CD8-positive, alpha-beta memory T cell (primary cell): ENCODE measurements at places on chromosomes 1 and 21.

DNA sequence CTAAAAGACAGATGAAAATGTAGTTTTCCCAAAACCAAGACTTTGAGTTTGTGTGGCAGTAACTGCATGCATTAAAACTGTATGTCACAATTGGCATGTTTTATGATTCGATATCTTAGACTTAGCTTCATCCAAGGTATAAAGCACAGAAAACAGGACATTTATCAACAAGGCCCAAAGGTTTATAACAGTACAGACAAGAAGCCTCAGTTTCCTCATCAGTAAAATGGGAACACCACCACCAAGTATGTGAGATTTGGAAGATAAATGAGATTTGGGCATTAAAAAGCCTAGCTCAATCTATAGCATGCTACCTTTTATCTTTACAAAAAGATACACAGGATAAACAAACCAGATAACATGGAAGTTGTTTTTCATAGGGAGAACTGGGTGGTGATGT lies 128.5 kb downstream of the DAB1 start:
- no peak for DNase-seq
- H3K27ac ChIP-seq, result no peak overlapping the region
- H3K4me3 ChIP-seq, result no peak overlapping the region
- H3K4me1 ChIP-seq, result no peaks in the 10 kb centered on the region

DNA sequence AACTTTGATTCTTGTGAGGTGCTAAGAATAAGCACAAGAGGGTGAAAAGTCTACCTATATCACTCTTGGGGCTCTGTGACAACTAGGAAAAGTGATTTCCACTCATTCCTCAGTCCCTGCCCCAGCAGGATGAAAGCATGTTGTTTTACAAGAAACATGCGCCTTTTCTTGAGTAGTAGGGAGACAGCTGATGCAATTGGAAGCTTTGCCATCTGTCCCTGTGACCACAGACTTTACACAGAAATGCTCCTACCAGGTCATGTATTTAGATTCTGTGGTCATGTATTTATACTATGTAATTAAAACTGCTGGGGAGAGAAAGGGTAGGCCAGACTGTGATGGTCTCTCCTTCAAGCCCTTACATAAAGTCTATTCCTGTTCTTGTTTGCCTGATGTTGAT lies 445.5 kb downstream of the PTPRC start:
- no peak overlapping the region for H3K27ac ChIP-seq
- H3K27me3 ChIP-seq, result no peaks in the 10 kb centered on the region
- DNase-seq, result no peak
- peaks cover 9% of the 10 kb centered on the region for H3K4me1 ChIP-seq
- no peaks in the 10 kb centered on the region for H3K36me3 ChIP-seq
- no peak overlapping the region for H3K4me3 ChIP-seq

DNA sequence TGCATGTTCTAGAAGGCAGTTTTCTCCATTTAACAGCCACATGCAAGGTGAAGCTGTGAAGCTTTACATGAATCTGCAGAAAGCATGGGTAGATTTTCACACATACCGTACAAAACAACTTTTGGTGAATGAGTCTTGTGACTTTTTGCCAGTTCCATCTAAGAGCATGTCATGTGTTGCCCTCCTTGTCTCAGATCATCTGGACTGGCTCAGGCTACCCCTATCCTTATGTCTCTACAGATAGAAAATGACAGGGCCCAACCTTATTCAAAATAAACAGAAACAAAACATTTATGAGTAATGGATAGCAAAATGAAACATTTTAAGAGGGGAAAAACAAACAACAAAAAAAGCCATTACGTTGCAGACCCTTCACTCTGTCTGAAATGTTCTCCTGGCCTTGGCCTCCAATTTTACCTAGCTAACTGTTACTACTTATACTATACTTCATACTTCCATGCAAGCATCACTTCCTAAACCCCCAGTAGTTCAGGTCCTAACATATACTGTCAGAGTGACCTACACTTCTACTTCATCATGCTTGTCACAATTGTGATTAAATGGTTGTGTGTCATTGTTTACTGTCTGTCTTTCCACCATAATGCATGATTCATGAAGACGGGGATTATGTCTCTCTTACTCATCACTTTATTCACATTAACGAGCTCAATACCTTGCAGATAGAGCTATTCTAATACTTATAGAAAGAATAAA lies 39.0 kb downstream of the LRRC8C start:
- DNase-seq, result no peak
- H3K27me3 ChIP-seq, result no peaks in the 10 kb centered on the region
- peaks cover 84% of the 10 kb centered on the region for H3K4me1 ChIP-seq

DNA sequence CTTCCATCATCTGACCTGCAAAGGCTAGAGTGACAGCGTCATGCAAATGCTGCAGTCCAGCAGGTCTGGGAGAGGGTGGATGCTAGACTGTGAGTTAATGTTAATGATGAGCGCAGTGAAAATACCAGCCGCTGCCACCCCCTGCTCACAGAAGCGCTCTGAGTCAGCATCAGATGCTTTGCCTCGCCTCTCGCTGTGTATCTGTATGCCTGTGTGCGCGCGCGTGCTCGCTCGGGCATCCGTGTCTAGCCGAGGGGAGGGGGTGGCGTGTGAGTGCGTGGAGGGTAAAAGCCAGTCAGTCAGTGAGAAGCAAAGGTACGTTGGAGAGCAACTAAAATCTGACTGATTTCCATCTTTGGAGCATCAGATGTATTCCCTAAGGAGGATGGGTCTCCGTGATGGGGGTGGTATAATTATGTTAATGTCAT lies 858.7 kb downstream of the USP25 start:
- no peak overlapping the region for H3K4me3 ChIP-seq
- no peak for DNase-seq
- H3K4me1 ChIP-seq, result no peaks in the 10 kb centered on the region

DNA sequence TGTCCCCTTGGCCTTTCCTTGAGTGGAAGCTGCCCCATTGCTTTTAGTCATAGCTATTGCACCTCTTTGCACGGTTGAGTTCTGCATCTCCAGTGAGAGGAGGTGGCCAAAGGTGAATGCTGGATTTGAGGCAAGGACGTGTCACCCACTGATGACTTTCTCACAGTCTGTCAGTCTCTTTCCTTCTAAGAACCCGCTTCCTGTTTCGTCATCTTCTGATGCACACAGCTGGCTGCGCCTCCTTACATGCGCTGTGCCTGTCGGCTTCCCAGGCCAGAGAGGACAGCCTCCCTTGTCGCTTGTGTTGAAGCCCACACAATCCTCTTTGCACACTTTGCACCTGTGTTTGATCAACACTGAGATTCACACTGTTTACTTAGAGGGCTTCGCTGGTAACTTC lies 41.8 kb upstream of the PWP2 start:
- H3K27me3 ChIP-seq, result no peaks in the 10 kb centered on the region
- H3K4me1 ChIP-seq, result peaks cover 22% of the 10 kb centered on the region
- DNase-seq, result peak; percentile 92
- peaks cover 34% of the 10 kb centered on the region for H3K36me3 ChIP-seq
- H3K4me3 ChIP-seq, result no peak overlapping the region

GRCh38 chr21:29018540-29018939 lies 609 bp downstream of the RWDD2B start:
- H3K4me1 ChIP-seq, result peaks cover 34% of the 10 kb centered on the region
- no peaks in the 10 kb centered on the region for H3K27me3 ChIP-seq
- H3K27ac ChIP-seq, result peak overlapping the region; percentile 92
- no peak for DNase-seq

DNA sequence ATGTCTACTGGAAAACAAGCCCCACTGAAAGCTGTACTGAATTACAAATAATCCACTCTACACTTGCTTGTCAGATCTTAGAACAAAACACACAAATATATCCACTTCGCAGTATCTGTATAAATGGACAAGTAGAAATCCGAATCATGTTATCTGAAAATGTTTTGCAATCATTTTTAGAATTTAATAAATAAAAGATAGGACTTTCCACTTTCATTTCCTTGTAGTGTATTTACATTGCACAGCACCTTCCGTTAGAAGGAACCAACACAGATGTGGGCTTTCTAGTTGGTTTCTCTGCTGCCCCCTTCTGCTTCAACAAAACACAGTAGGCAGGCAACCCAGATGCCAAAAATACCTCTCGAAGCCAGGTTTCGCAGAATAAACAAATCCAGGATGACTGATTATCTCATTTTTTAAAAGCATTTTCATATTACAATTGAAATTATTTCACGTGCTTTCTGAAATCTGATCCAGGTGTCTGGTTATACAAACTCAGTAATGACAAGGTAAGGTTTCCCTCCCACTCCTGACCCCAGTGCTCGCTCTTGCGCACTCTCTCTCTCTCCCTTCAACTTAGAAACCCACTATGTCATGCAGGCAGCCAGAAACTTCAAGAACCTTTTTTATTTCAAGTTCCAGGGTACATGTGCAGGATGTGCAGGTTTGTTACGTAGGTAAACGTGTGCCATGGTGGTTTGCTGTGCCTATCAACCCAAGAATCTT lies 389.9 kb downstream of the SMYD3 start:
- peak; percentile 53 for DNase-seq
- peaks cover 7% of the 10 kb centered on the region for H3K4me1 ChIP-seq
- no peak overlapping the region for H3K4me3 ChIP-seq
- no peak overlapping the region for H3K27ac ChIP-seq

- H3K27ac ChIP-seq, result no peak overlapping the region
- no peak for DNase-seq
- H3K36me3 ChIP-seq, result no peaks in the 10 kb centered on the region
- no peaks in the 10 kb centered on the region for H3K4me1 ChIP-seq
- no peaks in the 10 kb centered on the region for H3K27me3 ChIP-seq
- no peak overlapping the region for H3K4me3 ChIP-seq
These were observed 38.9 kb downstream of the ZC3H11B start for GRCh38 chr1:219573960-219574359.

- no peaks in the 10 kb centered on the region for H3K27me3 ChIP-seq
- H3K4me3 ChIP-seq, result peak overlapping the region; percentile 60
- H3K27ac ChIP-seq, result peak overlapping the region; percentile 51
- peak; percentile 67 for DNase-seq
- H3K36me3 ChIP-seq, result no peaks in the 10 kb centered on the region
These were observed 106.7 kb downstream of the SLC45A1 start for GRCh38 chr1:8424539-8425116.

- DNase-seq, result no peak
- no peak overlapping the region for H3K27ac ChIP-seq
- no peaks in the 10 kb centered on the region for H3K36me3 ChIP-seq
- H3K4me3 ChIP-seq, result no peak overlapping the region
These were observed 7.0 kb downstream of the TCHH start for GRCh38 chr1:152107984-152108881.
